ENCODE measurements at places on chromosomes 1 and 21.
A peak's percentile ranks its signal among the peaks of the same experiment; 100 is the strongest.

GRCh38 chr1:41171266-41171874 lies 70.7 kb downstream of the SCMH1 start:
- no peak for DNase-seq

- no peak for DNase-seq
Observed at GRCh38 chr21:28160378-28160777, 832.3 kb downstream of the LTN1 start.

DNA sequence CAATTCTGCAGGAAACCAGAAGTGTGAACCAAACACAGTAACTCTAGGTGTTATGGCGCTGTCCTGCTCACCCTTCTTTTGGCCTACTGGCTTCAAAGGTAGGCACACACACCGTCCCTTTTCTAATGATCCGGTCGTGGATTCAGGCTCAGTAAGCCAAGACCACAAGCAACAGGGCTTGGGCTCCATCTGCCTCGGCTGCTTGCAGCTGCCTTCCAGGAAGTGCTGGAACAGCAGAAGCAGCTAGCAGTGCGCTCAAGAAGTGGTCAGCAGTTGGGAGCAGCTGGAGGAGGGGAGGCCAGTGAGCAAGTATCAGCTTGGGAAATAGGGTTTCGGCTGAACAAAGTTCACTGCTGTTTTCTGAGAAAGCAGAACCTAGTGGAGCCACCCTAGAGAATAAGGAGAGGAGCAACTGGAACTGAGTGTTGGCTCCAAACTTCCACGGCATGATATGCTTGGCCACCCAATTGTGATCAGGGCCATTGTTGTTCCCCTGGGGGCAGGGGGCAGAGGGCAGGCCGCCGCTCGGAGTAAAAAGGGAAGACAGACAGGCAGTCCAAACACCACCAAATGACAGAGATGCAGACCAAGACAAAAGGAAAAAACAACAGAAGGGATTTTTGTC lies 173.4 kb downstream of the TOMM20 start:
- peak; percentile 49 for DNase-seq

- no peak for DNase-seq
Observed at GRCh38 chr1:63600248-63600647, 7.0 kb downstream of the PGM1 start.

- no peak for DNase-seq
Observed at GRCh38 chr1:66605419-66605997, 71.6 kb downstream of the SGIP1 start.
